ENCODE measurements at places on chromosomes 2 and 18. TPM values are rescaled to one million over a fixed set of nuclear protein-coding genes. Genes with fewer than 3 reads are reported as not detected.

Gene COMMD1
- total RNA-seq: 49.1 TPM

Gene RTP5
- total RNA-seq: not detected

Gene SLC23A3
- total RNA-seq: 2.2 TPM

Gene NGEF
- total RNA-seq: 4.1 TPM

Gene TMEFF2
- 4.7 TPM for total RNA-seq

Gene SRD5A2
- total RNA-seq: 16.2 TPM

Gene CAPN13
- total RNA-seq: 6.0 TPM

Gene ACMSD
- not detected for total RNA-seq

Gene KHK
- total RNA-seq: 1.7 TPM

Gene GPBAR1
- total RNA-seq: 1.6 TPM

Gene NETO1
- 2.4 TPM for total RNA-seq

Gene GPR39
- 3.2 TPM for total RNA-seq

Gene ALLC
- 0.16 TPM for total RNA-seq

Gene EPB41L5
- total RNA-seq: 48.3 TPM

Gene NCKAP1
- 297 TPM for total RNA-seq

Gene ZNF532
- total RNA-seq: 105 TPM

Gene NTSR2
- total RNA-seq: not detected

Gene RIT2
- 0.48 TPM for total RNA-seq

Gene C2orf78
- not detected for total RNA-seq

Gene AGXT
- total RNA-seq: not detected

Gene OSBPL6
- total RNA-seq: 1.9 TPM

Gene ECEL1
- total RNA-seq: 0.21 TPM

Gene LINC00305
- not detected for total RNA-seq

Gene ERBB4
- 3.2 TPM for total RNA-seq

Gene SIX2
- 2.7 TPM for total RNA-seq

Gene ABCG5
- not detected for total RNA-seq

Gene ZSWIM2
- total RNA-seq: 0.21 TPM

Gene ACVR1C
- 0.37 TPM for total RNA-seq

Gene VAMP5
- 8.0 TPM for total RNA-seq

Gene ACTR3
- total RNA-seq: 151 TPM

Gene PPP1R1C
- 3.4 TPM for total RNA-seq

Gene CFAP210
- not detected for total RNA-seq

Gene PCARE
- total RNA-seq: 0.16 TPM

Gene SLC14A1
- total RNA-seq: 102 TPM

Gene IL36A
- total RNA-seq: not detected

Gene KATNAL2
- 4.4 TPM for total RNA-seq

Gene CCT4
- 122 TPM for total RNA-seq

Gene POTEI
- total RNA-seq: 0.05 TPM

Measured in urinary bladder (tissue), 4 donors.